Left renal pelvis (tissue), 4 donors: ENCODE measurements at places on chromosomes 7 and 10.

DNA sequence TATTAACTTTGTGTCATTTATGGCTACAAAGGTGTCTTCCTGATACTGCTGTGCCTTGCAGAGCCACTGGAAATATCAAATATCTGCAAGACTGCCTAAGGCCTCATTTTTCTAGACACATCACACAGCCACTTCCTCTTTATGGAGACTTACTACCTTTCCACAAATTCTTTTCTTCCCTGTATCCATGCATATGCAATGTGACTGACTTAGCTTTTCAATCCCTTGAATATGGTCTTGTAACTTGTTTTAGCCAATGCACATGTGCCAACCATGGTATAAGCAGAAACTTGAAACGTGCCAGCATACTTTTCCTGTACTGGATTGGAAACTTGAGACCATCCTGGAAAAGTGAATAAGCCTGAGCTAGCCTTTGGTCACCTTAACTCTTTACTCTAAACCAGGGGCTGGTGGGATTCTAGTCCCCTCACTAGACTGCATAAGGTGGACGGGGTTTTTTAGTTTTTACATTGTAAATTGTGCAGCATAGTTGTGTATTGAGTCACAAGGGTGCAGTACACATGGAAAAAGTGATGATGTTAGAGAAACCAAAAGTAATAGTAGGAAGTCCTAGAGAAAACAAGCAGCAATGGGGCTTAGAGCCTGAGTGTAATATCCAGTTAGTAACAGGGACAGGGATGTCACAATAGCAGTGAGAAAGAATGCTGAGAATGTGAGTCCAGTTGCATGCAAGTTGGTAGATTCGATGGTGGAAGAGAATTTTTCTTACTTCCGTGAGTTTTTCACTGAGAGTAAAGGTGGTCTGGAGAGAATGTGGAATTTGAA, 879.5 kb downstream of the SORCS1 start:
- no peak for DNase-seq

- DNase-seq: no peak
These were observed 34.2 kb downstream of the ADRB1 start for GRCh38 chr10:114077815-114078219.

- no peak for DNase-seq
These were observed 125.7 kb downstream of the BICC1 start for GRCh38 chr10:58638388-58638787.

GRCh38 chr10:97618285-97618684, 15.0 kb downstream of the MORN4 start:
- DNase-seq: no peak

DNA sequence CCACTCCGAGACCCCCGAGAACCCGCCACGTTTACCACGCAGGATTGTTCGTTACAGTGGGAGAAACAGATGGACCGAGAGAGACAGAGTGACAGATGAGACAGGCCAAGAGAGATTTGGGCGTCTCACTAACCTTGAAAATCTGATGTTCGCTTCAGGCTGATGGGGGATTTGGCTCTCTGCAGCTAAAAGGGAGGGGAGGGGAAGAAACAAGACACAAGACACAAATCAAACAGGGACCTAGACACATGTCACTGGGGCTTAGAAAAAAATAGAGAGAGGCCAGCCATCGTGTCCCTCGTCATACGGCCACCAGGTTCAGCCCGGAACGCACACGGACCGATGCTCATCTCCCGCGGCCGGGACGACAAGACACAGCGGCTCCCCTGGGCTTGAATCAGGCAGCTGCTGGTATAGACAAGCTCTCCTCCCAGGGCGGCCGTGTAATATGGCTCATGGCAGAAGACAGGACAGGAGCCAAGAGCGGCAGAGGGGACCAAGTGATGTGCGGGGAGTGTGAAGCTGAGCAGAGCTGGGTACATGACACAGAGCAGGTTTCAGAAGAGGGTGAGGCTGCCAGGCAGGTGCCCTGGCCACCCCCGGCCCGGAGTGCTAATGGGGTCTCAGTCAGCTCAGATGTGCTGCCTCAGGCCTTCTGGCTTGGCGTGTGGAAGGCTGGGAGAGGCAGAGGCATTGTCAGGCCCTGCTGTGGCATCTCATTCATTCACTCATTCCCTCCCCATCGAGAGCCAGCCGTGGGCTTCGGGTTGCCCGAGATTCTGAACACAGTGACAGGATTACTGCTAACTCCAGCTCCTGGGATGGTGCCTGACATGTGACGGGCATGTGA, 88.5 kb upstream of the GNA12 start:
- DNase-seq: no peak

DNA sequence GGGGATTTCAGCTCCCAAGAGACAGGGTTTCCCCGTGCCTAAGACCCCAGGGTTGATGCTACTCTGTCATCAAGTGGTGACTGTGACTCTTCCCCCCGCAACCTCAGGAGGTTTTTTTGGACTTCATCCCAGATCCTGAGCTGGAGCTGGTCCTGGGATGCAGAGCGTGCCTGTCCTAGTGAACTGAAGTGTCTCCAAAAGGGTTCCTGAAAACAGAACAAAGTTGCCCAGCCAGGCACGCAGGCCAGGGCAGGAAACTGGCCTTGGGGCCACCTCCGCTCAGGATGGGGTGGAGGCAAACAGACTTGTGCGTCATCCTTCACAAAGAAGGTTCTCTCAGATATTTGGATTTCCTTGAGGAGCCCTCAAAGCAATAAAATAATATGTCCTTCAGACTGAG, 118.9 kb downstream of the ITIH5 start:
- no peak for DNase-seq

- DNase-seq: no peak
These were observed 3.7 kb downstream of the STX1A start for GRCh38 chr7:73715648-73716317.

DNA sequence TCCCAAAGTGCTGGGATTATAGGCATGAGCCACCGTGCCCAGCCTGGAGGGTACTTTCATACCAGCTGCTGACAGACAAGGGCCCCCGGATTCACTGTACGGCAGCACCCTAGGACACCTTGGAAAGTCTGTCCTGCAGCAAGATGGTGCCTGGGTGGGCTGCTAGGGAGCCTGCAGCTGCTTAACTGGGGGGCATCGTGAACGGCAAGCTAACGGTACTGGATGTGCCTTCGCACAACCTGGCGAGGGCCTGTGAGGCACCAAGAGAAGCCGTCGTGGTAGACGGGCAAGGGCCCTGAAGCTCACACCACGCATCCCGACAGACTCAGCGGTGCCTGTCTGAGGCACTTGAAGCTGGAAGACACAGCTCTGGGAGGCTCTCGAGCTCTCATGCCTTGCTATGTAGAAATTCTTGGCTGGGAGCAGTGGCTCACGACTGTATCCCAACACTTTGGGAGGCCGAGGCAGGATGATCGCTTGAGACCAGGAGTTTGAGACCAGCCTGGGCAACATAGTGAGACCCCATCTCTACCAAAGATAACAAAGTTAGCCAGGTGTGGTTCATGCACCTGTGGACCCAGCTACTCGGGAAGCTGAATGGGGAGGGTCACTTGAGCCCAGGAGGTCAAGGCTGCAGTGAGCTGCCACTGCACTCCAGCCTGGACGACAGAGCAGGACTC, 9.4 kb downstream of the BRAT1 start:
- no peak for DNase-seq

- DNase-seq: no peak
These were observed 58.7 kb upstream of the PRPS1L1 start for GRCh38 chr7:18086165-18087025.

DNA sequence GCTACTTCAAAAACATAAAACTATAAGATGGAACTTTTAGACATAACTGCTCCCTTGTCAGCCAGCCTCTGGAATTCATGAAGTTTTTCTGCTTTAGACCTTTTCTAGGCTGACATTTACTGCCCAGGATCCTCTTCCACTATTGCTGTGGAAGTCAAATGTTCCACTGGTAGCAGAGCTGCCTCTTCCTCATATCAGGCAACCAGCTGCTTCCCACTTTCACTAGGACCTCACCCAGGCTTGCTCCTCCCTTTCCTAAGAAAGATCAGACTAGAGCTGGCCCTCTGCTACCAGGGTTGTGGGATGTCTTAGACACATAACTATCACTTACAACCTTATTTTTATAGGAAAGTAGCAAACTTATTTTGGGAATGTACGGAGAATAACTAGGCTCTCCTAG, 121.5 kb downstream of the CTTNBP2 start:
- DNase-seq: no peak

DNA sequence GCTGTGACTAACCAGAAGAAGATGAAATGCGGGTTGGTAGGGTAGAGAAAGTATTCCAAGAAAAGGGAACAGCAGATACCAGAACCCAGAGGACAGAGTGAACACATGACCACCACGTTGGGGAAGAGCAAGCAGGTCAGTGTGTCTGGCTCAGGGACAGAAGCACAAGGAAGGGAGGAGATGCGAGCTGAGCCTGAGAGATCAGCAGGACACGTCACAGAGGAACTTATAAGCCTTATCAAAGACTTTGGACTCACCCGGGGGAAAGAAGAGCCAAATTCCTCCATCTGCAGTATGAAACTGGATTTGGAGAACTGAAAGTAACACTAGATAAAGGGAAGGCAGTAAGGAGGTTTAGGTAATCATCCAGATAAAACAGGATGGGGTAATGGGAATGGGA, 232.1 kb upstream of the NPVF start:
- no peak for DNase-seq

GRCh38 chr10:112784022-112784461, 166.0 kb upstream of the TCF7L2 start:
- DNase-seq: no peak

DNA sequence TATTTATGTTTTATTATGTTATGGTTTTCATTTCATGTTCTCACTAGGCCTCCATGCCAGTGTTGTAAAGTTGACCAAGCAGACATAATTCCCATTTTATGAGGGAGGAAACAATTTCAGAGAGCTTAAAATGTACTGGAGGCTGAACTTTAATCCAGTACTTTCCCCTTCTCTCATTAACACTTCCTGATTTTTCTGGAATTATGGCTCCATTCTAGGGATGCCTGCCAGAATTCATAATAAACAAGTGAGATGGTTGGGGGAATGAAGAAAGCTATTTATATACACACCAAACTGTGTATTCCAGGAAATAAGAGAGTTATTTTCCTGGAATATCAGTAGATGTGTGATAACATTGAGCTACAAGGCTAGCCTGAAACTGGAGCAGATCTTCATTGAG, 6.9 kb downstream of the TMEM236 start:
- DNase-seq: no peak

DNA sequence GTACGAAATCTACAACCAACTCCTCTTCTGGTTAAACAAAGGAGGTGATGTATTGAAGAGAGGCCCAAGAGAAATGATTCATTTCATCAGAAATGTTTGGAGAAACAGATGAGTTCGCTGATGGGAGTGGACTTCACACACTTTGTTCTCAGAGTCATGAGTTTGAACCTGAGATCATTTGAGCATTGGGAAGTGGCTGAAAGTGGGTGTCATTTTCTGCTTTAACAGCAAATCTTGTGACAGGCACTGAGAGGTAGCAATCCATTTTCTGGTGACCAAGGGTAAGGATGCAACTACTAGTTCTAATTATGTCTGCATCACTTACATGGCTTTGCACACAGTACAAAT, 51.4 kb downstream of the RBM20 start:
- DNase-seq: no peak

GRCh38 chr7:108650467-108650866, 80.8 kb downstream of the DNAJB9 start:
- DNase-seq: no peak

DNA sequence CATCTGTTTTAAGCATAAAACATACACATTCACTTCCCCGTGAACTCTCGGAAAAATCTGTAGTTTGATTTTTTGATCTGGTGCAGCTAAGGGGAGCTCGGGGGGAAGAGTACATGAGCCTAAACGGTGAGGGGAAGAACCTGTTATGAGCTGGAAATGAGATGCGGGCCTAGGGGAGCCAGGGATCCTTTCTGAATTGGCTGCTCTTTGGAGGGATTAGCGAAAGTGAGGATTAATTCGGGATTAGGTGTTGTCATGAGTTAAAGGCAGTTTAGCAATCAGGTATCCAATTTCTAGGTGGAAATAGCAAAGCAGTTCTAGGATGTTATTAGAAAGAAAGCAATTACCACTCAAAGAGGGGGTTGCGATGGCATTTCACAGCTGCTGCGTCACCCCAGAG, 51.1 kb upstream of the ADARB2 start:
- no peak for DNase-seq

- no peak for DNase-seq
These were observed 19.1 kb downstream of the CYCS start for GRCh38 chr7:25105911-25106310.

- no peak for DNase-seq
These were observed 2.7 kb downstream of the CDCA7L start for GRCh38 chr7:21942955-21943354.

- no peak for DNase-seq
These were observed 40.1 kb downstream of the ELMO1 start for GRCh38 chr7:37408291-37409228.

DNA sequence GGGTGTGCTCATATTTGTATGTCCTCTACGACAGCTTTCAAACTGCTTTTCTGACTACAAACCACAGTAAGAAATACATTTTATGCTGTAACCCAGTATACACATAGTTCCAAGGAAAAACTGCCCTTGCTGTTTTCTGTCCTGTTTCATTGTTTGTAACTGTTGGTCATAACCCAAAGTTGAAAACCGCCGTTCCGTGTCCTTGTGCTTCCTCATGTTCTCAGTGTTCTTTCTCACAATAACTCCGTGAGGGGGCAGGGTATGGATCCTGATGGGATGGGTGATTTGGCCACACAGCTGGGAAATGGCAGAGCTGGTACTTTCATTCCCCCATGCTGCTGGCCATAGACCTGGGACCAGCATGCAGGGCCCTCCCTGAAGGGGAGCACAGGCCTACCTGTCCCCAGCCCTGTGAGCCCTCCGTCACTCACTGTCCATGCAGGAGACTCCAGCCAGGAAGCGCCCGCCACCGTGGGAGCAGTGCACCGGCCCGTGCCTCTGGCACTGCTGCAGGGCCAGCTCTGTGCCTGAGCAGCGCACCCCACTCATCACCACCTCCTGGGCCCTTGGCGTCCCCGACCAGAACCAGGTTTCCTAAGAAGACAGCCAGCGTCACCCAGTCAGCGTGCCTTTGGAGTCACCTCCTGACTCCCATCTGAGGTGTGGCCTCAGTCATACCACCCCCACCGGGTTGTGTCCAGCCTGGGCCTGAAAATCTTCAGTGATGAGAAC, 12.7 kb downstream of the LOXL4 start:
- DNase-seq: no peak

DNA sequence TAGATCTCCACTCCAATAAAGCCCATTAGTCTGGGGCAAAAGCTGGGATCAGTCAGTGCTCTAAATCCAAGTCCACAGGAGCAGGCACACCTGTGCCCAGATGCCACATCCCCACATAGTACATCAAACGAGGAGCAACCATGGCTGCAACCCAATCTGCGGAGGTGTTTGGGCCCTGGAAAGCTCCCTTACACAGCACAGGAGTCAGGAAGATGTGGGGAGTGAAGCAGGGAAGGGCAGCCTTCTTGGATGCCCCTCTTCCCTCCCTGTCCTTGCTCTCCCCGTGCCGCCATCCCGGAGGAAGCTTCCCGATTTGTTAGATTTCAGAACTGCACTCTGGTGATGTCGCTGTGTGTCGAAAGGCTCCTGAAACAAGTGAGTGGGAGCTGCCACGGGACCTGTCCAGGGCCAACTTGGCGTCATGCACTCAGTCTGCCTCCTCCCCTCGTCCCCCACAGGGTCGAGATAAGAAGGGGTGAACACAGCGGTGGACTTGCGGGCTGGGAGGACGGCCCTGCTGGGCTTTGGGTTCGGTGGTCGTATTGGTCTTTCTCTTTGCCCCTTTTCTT, 230.6 kb upstream of the GRB10 start:
- DNase-seq: no peak
